ENCODE measurements at places on chromosomes 1 and 21.
A peak's percentile ranks its signal among the peaks of the same experiment; 100 is the strongest.

- peak; percentile 50 for DNase-seq
Measured at GRCh38 chr1:180863158-180863775, 49.4 kb upstream of the KIAA1614 start.

DNA sequence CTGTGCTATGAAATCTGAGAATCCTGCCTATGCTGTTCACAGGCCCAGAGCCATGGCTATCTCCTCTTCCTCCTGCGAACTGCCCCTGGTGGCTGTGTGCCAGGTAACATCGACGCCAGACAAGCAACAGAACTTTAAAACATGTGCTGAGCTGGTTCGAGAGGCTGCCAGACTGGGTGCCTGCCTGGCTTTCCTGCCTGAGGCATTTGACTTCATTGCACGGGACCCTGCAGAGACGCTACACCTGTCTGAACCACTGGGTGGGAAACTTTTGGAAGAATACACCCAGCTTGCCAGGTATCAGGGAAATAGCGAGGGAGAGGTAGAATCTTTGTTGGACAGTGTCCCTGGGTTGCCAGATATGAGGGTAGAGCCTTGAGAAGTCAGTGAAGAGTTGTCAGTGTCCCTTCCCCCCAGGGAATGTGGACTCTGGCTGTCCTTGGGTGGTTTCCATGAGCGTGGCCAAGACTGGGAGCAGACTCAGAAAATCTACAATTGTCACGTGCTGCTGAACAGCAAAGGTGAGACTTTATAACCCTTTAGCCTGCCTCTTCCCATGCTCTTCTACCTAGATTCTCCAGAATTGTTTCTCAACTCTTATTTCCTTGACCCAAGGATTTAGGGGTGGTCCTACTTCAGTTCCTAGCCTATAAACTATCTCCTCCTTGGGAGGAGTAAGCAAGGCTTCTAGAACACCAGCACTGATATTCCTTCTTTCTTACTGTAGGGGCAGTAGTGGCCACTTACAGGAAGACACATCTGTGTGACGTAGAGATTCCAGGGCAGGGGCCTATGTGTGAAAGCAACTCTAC lies 1.4 kb downstream of the NIT1 start:
- DNase-seq: peak; percentile 80

DNA sequence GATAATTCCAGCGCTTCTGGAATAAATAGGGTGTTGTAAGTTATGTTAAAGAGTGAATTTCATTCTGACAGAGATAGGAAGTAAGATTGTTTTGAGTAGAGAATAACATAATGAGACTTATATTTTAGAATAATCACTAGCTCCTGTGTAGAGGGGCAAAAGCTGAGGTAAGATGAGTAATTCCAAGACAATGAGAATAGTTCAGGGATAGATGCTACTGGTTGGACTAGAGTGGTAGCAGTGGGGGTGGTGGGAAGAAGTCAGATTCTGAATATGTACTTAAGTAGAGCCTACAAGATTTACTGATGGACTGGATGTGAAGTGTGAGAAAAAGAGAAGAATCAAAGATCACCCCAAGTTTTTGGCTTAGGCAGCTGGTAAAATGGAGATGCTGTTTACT lies 23.3 kb upstream of the MOV10 start:
- no peak for DNase-seq

DNA sequence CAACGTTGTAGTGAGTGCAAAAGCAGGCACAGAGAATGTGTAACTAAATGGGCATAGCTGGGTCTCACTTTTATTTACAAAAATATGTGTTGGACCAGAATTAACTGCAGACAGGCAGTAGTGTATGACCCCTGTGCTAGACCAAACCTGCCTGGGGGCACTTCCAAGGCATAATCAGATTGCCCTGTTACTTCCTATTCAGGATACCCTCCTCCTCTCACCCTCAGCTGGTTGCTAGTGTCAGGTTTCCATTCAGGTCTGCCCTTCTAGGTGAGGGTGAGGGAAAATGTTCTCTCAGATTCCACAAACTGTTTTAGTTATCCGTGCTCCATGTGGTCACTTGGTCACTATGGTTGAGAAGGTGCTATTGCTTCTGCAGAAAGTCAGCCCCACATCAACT lies 387.3 kb downstream of the LMX1A start:
- no peak for DNase-seq

DNA sequence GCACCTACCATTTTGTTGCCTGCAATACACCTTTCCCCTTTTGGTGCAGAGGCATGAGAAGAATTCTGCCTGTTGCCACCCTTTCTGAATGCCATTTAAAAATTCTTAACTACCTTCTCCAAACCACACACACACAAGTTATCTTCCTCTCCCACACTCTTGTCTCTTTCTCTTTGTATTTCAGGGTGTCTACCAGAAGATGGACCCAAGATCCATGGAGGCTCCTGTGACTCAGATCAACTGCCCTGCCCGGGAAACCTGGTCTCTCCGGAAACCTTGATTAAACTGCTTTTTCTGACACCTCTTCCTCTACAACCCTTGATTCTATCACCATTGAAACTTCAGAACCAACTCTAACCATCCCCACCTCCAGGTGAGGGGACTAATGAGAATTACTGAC lies 2.4 kb upstream of the TARS2 start:
- peak; percentile 1 for DNase-seq

Measured in CD4-positive, alpha-beta T cell treated with Interleukin-12 subunit alpha and Interleukin-12 subunit beta, for 1 hour (primary cell).